ENCODE measurements at places on chromosomes 12 and 14.
A peak's percentile ranks its signal among the peaks of the same experiment; 100 is the strongest.

DNA sequence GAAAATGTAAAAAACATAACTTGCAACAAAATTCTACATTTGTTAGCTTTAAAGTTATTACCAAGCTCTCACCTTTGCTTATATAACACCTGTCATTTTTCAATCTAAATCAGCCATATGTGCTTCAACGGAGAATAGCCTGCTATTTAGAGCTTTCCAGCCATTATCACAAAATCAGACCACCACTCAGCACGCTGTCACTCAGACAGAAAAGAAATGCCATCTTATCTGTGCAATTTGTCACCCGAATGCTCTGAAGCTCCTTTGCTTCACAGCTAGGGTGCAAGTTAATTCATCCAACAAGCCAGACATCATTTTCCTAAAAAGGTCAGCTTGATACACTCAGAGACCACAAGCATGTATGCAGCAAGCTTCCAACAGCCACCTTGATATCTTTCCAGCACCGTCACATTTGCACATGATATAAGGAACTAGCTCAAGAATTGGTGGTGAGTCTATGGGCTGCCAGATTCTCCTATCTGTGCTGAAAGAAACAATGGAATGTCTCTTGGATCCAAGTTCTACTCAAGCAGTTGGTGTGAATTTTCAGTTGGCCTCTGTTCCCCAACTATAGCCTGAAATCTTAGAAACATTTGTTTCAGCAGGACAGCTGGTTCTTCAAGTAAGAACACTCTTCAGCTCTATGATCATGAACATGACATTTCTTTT, 20.0 kb upstream of the IFNG-AS1 start:
- DNase-seq: no peak

GRCh38 chr12:24500831-24501230, 448.1 kb downstream of the BCAT1 start:
- DNase-seq: no peak

GRCh38 chr12:101488469-101488868, 13.3 kb downstream of the SPIC start:
- no peak for DNase-seq

- DNase-seq: no peak
Measured at GRCh38 chr12:27595231-27595642, 71.2 kb downstream of the PPFIBP1 start.

DNA sequence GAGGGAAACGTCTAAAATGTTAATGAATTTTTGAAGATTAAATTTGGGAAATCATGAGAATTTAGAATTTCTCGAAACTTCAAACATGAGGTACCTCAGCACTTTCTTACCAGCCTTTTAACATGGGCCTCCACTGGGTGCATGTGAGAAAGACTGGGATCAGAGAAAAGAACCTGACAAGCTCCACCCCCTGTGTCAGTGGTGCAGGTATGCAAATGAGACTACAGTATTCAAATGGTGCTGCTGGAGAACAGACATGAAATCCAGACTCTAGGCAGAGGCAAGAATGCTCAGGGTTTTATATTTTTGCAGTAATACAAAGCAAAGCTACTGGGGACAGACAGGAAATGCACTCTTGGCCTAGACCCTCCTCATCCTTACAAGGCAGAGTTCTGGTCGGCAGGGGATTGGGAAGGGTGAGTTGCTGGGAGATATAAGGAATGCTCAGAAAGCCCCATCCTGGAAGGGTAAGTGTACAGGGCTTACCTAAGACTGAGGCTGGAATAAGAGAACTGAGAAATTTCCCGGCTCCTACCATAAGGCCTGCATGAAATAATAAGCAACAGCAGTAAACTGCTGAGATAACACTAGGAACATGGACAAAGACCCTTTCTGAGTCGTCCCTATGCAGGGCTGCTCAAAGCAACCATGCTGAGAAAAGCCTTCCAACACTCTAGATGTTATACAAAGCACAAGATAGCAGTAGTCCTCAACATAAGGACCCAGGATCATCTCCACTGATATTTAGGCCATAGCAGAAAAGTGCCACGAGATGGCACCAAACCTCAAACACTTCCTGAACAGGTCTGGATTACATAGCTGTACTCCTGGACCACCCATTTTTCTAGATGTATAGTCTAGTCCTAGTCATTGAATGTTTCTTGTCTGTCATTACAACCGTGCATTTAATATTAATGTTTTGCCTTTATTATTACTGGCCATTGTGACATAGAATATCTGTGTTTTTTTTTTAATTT, 260.8 kb downstream of the RASSF9 start:
- DNase-seq: peak; percentile 46

DNA sequence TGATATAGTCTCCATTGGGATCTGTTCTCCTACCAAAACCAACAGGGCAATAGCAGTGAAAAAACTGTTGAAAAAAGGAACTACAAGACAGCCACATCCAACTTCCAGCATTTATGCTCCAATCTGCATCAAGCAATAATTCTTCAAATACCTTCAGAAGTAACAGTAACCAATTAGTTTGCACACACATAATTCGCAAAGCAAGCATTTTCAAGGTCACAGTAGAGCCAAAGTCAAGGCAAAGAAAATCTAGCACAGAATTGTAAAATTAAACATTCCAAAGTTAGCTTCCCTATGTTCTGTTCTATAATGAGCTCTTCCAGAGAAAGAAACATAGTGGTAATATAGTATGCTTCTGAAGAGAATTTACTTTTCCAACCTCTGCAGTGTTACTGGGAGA, 11.0 kb upstream of the MTERF2 start:
- no peak for DNase-seq

- DNase-seq: no peak
Measured at GRCh38 chr12:32467959-32468863, 68.9 kb downstream of the FGD4 start.

DNA sequence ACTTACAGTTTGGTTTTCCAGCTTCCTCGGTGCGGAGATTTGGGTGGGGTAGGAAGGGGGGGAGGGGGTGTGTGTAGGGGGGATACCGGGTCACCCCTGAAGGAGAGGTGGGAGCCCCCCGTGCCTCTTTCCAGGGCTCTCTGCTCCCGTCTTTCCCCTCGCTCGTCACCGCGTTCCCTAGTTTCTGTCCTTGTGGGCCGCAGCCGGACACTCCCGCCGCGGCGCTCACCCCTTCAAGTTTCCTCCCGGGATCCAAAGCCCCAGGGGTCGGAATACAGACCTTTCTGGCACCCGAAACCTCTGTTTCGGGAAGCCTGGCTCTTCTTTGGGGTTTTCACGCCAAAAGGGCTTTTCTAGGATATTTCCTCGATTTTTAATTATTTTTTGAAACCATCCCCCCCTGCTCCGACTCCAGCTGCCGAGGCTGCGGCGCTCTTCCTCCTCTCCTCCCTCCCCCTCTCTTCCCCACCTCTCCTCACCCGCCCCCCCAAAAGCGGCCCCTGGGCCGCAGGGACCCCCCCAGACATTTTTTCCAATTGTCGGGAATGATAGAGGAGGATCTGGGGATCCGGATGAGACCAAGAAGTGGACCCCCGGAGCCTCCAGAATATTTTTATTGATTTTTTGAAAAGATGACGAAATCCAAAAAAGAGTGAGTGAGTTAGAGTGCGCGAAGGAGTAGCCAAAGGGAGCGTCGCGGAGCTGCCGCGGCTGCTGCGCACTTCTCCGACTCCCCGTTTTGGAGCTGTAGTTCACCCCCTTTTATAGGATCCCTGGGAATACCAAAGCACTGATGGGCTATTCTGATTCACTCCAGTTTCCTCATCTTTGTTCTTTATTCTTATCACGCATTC, 1.7 kb downstream of the CCND2 start:
- no peak for DNase-seq

Data from NCI-H510A treated with DMSO at 0.1 percent for 48 hours (cell line).